ENCODE measurements at places on chromosomes 5 and 9.

DNA sequence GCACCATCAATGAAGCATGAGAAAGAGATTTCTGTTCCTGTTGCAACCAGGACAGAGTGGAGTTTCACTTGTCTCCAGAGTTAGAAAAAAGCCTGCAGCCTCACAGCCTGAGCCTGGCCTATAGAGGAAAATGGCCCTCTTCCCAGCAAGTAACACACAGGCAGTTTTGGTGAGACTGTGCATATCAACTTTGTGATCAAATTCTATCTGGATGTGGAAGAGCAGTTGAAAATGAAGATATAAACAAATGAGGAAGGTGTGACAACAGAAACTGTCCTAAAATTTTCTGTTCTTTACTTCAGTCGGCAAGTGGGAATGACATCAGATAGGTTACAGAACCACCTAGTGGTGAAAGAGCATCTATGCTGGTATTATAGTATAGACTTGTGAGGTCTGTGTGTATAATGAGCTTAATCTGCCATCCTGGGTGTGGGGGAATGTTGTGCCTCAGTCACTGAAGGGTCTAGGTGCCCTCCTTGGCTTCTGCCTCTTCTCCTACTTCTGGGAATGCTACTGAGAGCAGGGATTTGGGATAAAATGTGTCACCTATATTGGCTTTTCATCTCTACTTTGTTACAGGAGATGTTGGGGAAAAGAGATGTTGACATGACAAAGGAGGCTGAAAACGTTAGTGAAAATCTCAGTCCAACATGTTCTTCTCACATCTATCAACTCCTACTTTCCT is 28.2 kb downstream of the YIPF5 start:
- DNase-seq: peak; percentile 58

DNA sequence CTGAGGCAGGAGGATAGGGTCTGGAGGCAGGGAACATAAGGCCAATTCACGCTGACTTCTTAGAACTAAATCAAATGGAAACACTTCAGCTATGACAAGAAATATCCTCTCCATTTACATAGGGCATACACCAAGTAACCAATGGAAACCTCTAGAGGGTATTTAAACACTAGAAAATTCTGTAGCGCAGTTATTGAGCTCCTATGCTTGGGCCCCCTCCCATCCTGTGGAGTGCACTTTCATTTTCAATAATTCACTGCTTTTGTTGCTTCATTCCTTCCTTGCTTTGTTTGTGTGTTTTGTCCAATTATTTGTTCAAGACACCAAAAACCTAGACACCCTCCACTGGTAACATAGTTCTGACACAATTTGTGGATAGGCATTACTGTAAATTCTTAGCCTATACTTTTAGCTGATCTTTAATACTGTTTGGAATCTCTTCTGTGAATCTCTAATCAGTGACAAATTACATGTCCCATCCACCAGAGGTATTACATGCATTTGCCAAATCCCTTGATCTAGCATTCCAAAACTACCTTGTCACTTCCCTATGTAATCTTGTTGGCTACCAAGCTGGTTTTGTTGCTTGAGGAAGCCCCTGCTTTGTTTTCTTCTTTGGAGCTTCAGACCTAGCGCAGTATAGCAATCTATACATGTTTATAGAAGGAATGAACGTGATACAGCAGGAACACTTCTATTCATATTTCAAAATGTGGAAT is 61.6 kb downstream of the ST8SIA4 start:
- DNase-seq: no peak

DNA sequence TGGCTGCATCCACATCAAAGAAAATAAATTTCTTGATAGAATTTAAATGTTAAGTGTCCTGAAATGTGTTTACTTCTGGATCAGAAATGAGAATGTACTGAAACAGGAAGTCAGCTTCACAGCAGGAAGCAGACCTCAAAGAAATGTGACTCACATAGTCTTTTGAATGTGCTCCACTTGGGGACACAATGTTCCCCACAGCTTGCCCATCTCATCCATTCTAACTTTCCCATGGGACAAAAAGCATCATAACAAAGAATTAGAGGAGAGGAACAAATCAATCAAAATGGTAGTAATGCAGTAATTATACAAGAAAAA is 85.7 kb downstream of the GRAMD2B start:
- DNase-seq: peak; percentile 42

- DNase-seq: peak; percentile 10
Observed at GRCh38 chr9:124210697-124211096, 47.1 kb upstream of the NEK6 start.

GRCh38 chr5:112977440-112977861 is 853 bp downstream of the DCP2 start:
- no peak for DNase-seq

DNA sequence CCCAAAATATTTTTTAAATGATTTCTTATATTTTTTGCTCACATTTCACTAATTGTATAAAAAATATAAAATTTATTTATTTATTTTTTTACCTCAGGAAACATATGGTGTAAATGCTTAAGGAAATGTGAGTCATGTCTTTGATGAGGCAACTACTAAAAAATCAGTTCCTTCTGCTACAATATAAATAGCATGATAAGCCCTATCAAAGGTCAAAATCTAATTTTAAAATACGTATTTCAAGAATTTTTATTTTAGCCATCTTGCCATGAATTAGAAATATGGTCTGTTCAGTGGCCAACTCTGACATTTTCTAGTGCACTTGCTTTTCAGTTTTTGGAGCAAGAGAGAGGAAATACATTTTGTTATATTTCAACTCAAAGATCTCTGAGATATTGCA is 50.5 kb downstream of the PDE4D start:
- peak; percentile 70 for DNase-seq

DNA sequence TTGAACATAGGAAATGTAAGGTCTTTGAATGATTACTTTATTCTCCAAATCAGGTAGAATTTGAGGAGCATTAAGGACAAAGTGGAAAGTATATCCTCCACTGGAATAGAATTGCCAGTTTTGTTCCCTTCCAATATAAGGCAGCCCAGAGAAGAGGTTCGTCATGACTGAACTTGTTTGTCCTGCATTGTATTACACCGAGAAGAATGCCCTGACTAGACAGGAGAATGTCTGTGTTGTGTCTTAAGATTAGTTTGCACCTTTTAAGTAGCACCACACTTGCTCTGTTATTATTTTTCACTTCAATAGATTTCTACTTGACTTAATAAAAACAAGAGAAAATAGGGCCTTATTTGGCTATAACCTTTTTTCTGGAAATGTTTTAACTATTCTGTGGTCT is 586.2 kb upstream of the PTGER4 start:
- DNase-seq: no peak

DNA sequence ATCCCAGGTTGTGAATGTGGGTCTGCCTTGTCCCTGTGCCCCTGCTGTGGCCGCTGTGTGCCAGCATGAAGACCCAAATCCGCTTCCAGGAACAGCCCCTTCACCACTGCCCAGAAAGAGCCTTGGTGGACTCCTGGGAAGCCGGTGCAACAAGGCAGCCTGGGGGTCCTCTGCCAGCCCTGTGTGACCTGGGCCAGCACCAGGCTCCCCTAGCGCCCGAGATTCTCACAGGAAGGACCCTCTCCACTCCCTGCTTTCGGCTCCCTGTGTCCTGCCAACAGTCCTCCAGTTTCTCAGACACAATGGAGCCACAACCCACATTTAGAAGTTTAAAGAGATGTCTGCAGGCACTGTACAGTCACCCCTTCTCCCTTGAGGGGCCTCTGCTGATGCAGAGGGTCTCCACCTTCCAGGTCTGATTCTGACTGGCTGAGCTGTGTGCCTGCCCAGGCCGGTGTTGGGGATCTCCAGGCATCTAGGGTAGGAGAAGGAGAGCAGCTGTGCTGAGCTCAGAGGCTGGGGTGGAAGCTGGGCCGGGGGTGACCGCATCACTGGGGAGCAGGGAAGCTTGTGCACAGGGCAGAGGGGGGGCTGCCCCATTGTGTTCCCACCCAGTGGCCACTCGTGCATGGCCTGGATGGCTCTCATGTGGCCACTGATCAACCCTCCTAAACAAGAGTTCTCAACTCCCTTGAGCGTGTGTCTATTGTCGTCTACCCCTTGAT is 174.0 kb downstream of the IRX2 start:
- no peak for DNase-seq

- DNase-seq: no peak
Observed at GRCh38 chr9:131447600-131447999, 53.7 kb downstream of the PRRC2B start.

GRCh38 chr9:91197232-91198181 is 164.2 kb downstream of the AUH start:
- peak; percentile 94 for DNase-seq

DNA sequence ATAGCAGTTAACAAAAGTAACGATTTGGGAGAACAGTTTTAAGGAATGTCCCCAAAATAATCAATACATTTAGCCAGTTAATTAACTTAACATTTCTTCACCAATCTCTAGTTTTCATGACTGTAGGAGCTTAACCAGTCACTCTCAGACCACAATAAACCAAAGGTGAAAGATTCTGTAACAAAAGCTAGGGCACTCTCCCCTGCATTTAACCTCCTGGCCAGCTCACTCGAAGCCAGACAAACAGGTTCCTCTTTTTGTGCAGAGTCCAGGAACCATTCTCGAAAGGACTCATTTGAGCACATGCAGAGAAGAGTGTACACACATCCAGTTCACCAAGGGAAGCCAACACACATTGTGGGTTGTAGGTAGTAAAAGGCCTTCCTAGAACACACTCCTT is 6.5 kb downstream of the IL7R start:
- DNase-seq: no peak

DNA sequence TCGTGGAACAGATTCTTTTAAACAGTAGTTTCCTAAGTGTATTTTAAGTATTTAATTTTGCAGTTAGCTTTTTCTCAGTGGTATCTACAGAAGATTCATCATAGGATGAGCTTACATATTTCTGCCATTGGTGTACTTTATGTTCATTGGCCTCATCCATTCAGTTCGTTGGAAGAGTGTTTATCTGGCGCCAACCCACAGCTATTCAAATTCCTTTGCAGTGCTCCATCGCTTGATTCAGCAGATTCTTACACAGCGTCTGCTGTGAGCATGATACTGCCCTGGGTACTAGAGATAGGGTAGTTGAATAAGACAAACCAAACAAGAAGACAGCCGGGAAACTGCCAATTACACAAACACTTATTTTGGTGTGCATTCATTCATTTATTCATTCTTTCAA is 55.1 kb downstream of the NUP214 start:
- DNase-seq: peak; percentile 96

- DNase-seq: no peak
Observed at GRCh38 chr5:59682542-59682941, 211.0 kb downstream of the PDE4D start.

- DNase-seq: no peak
Observed at GRCh38 chr5:115578657-115579056, 23.6 kb downstream of the TICAM2 start.

DNA sequence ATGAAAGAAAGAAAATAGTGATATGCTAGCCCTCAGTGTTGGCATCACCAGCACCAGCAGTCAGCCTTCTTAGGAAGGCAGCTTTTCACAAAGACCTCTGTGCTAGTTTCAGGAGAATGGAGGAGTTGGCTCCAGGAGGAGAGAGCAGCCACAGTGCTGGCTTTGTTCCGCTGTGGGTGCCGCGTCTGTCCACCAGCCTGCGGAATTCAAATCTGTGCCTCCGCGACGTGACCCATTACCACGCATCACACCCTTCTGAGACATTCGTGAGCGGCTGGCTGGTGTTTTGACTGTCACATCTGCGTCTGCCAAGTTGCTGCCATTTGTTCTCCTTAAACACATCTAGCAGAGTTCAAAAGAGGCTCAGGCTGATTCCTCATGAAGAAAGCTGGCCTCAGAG is 34.4 kb downstream of the SNX18 start:
- no peak for DNase-seq

GRCh38 chr9:90100014-90100413 is 495.2 kb downstream of the GADD45G start:
- no peak for DNase-seq

GRCh38 chr5:34039398-34040157 is 3.4 kb downstream of the C1QTNF3 start:
- DNase-seq: no peak
